NCI-H1417 treated with DMSO at 0.1 percent for 48 hours (cell line): ENCODE measurements at places on chromosomes 3 and 15.

DNA sequence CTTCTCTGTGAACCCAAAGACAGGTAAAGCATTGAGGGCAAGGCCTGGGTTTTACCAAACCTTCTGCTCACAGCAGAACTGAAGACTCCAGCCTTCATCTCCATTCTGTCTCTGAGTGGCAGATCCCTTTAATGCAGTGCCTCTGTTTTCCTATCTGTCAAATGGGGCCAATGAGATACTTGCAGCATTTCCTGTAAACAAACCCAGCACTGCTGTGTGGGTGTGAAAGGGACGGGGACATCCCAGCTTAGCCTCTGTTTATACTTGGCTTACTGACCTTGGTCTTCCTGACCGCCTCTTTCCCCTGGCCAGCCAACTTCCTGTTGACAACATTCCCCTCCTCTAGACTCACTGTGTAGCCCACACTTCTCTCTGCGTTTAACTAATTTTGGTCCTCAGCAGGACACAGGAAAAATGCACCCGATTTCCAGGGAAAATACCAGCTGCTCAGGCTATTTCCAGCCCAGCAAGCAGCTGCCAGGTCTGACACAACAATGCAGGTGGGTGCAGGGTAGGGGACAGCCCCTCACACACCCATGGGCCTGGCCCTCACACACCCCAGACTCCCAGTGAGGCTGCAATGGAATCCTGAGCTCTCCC lies 105.9 kb upstream of the HERC1 start:
- no peak for DNase-seq

GRCh38 chr15:69980341-69981059 lies 117.2 kb downstream of the TLE3 start:
- DNase-seq, result no peak

DNA sequence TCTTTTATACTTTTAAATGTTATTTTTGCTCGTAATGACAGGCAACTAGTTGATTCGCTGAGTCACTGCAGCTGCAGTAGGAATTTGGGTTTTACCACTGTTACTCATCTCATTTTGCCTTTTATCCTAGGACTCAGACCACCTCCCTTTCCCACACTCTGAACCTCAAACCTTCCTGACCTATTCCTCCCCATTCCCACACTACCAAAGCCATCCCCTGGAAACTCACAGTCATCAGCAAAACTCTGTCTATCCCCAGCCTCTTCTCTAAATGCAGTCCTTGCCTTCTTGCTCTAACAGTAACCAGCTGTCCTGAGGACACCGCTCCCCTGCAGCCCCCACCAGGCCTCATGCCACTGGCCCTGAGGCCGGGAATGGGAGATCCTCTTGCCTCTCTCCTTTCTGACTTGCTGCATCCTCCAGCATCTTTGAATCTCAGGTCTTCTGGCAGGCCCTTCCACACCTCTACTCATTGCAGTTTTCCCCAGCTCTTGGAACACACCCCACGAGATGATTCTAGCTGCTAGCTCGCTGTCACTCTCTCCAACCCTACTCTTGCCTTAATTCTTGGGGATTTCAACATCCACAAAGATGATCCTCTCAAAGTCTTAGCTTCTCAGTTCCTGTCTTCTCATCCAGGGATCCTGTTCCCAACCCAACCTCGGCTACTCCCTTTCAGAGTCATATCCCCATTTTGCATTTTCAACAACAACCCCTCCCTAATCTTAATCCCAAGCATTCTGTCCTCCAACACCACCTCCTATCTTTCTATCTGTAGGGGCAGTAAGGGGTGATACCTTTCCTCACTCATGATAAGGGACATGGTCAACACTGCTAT lies 55.9 kb upstream of the C3orf80 start:
- no peak for DNase-seq

GRCh38 chr15:83955806-83956265 lies 279.7 kb upstream of the GOLGA6L4 start:
- no peak for DNase-seq

DNA sequence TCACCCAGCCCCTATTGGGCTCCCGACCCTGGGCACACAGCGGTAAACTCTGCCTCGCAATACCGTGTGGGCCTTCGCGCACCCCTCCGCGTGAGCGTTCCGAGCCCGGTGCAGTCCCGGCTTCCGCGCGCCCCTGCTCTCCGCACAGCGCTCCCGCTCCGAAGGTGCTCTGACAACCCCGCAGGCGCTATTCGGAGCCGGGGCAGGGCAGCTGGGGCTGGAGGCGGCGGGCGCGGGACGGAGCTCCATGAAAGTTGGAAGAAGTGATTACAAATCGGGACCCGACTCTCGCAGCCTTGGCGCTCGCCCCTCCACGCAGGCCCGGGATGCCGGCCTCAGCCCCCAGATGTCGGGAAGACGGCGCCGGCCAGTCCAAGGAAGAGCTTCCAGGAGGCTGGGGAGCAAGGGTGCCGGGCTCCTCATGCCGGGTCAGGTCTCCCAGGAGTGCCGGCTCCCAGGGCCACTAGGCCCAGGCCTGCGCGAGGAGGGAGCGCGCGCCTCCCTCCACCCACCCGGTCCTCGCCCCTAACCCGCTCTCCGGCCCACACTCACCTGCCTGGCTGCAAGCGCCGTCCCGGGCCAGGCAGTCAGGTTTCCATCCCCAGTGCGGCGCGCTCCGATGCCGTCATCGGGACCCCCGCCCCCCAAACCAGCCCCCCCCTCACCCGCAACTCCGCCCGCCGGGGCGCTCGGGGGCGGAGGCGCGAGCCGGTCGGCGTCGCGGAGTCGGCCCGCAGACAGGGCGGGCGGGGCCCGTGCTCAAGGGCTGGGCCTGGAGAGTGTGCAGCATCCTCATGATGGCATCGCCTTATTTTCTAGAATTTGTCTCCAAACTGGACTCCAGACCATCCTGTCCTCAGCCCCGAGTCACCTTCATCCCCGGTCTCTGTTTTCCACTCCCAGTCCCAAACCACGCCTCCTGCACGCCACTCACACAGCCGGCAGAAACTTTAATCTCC lies at the start of gene KIF7:
Gene KIF7, minus strand, starts transcription at position 621 of the 959 bp plus-strand sequence. CDS start 2,537 bp downstream, outside the sequence.
- no peak for DNase-seq
